NCI-H526 treated with DMSO at 0.1 percent for 48 hours (cell line): ENCODE measurements at places on chromosomes 2 and 18.

GRCh38 chr2:100588071-100588786 lies 25.4 kb downstream of the PDCL3 start:
- no peak for DNase-seq

- DNase-seq = no peak
Observed at GRCh38 chr2:216849987-216850386, 9.9 kb downstream of the TNP1 start.

GRCh38 chr2:164719996-164720941 lies 99.0 kb upstream of the GRB14 start:
- no peak for DNase-seq

DNA sequence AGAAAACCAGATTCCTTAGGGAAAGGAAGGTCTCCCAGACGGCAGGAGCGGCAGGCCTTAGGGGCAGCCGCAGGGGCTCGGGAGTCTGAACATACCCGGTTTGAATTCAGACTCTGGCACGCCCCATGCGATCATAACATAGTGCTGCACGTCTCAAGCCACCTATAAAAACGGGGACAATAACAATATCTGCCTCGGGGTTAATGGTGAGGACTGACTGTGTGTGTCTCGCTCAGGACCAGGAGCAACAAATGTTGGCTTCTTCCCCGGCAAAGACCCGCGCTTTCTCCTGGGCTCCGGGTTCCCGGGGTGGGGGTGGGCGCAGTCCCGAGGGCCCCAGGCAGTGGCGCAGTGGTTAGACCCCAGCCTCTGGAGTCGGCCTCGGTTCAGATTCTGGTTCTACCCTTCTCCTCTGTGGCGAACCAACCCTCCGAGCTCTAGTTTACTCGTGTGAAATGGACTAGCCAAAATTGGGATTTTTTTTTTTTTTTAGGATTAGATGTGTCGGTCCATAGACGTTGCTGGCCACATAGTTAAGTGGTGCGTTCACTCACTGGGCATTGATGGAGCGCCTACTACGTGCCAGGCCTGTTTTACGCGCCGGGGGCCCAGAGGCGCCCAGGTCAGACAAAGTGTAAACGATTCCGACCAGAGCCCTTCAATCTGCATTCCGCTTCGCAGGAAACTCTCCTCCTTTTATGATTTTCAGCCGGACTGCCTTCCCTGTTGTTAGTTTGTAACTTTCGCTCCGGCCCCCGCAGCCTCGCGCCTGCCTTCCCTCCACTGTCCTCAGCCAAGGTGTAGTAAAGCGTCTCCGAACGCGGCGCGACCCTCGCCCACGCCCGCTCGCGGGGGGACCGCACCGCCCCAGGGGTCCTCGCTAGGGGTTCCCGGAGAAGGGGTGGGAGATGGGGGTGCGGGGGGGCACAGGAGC lies 820 bp upstream of the SH3BP4 start:
- DNase-seq = no peak

GRCh38 chr2:152499896-152500735 lies 165.1 kb downstream of the FMNL2 start:
- DNase-seq = no peak

- no peak for DNase-seq
Observed at GRCh38 chr2:158217593-158217992, 115.9 kb downstream of the UPP2 start.
